ENCODE measurements at places on chromosomes 3 and 15. TPM values are rescaled to one million over a fixed set of nuclear protein-coding genes. Genes with fewer than 3 reads are reported as not detected.

Gene LRRIQ4
- not detected for total RNA-seq

Gene SCAPER
- 50.1 TPM for total RNA-seq

Gene FAM107A
- 38.3 TPM for total RNA-seq

Gene HESX1
- total RNA-seq, result 0.89 TPM

Gene TMOD2
- total RNA-seq, result 148 TPM

Gene HACL1
- 25.3 TPM for total RNA-seq

Gene NOX5
- 0.45 TPM for total RNA-seq

Gene UBXN7
- total RNA-seq, result 78.7 TPM

Gene DNAH12
- total RNA-seq, result 0.80 TPM

Gene PAQR9
- total RNA-seq, result 0.13 TPM

Gene RTP2
- not detected for total RNA-seq

Gene BCL2A1
- 11.6 TPM for total RNA-seq

- DNase-seq, result no peak
These were observed 35.1 kb upstream of the PPARG start for GRCh38 chr3:12253516-12254343.

- DNase-seq, result no peak
These were observed 13.1 kb downstream of the GABRR3 start for GRCh38 chr3:98021830-98022560.

- DNase-seq, result no peak
These were observed 589 bp downstream of the EPB42 start for GRCh38 chr15:43219929-43220928.

DNA sequence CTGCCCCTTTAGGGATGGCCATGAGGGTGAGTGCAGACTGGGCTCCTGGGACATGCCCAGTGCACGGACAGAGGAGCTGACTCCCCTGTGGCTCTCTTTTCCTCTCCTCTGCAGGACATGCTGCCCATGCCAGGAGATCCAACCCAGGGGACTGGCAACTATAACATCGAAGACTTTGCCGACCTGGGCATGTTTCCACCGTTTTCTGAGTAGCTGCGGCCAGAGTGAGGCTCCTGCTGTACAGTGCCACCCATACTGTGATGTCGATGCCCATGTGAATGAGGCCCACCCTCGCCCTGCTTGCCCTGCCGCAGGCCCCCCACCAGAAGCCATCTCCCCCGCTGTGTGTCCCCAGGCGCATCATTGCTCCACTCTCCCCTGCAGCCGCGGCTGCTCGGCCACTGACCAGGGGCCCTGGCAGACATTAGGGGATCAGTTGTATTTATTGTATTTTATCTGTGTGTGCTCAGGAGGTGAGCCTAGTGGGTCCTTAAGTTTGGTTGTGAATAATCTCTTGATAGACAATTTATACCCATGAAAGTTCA, 101.6 kb upstream of the ABHD17C start:
- no peak for DNase-seq

GRCh38 chr3:10646531-10647335, 141.3 kb upstream of the ATP2B2 start:
- DNase-seq, result no peak

GRCh38 chr3:33491721-33492120, 51.5 kb upstream of the UBP1 start:
- no peak for DNase-seq

GRCh38 chr15:100772478-100772877, 107.2 kb upstream of the ALDH1A3 start:
- no peak for DNase-seq

GRCh38 chr3:171783086-171783485, 27.2 kb downstream of the PLD1 start:
- DNase-seq, result no peak

- no peak for DNase-seq
These were observed 227.2 kb downstream of the ADAMTS17 start for GRCh38 chr15:100114571-100114970.

GRCh38 chr3:131796111-131796510, 238.7 kb downstream of the CPNE4 start:
- no peak for DNase-seq

GRCh38 chr3:135784557-135784956, 181.0 kb upstream of the PPP2R3A start:
- DNase-seq, result no peak

DNA sequence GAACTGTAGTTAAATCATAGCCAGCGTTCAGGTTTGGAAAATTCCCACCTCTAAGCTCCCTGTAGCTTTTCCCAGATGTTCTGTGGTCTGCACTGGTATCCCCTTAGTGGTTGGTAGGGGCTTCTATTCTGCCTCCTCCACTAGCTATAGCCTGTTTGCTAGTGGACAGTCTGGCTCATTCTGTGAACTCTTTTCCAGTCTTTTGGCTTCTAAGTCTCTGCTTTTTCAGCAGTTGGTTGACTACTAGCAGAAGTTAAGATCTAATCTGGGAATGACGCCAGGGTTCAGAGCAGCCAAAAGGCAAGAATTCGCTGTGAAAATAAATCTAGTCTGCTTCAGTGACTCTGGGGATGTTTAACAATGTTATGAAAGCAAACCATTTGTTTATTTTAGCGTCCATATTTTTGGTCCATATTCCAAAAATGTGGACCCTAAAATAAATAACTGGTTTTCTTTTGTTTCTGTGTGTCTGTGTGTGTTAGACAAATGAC, 73.7 kb upstream of the WDR72 start:
- no peak for DNase-seq

DNA sequence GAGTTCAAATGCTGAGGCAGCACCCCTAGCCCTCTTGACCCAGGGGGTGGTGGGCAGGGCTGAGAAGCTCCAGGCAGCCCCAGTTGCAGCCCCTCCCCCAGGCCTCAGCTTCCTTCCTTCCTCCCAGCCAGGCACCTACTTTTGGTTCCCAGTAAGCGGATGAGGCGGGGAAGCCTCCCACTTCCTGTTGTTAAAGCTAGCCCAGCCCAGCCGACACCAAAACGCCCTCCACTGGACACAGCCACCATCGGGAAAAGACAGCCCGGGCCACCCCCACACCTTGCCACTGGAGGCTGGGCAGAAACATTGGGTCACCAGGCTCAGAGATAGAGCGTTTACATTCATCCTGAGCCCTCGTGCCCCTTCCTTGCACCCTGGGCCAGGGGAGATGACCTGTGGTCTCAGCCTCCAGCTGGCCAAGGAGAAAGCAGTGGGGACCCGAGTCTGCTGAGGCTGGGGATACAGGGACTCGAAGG, 3.5 kb downstream of the DUSP7 start:
- peak; percentile 91 for DNase-seq

GRCh38 chr3:14131134-14131533, 6.3 kb downstream of the TMEM43 start:
- DNase-seq, result no peak
